ENCODE measurements at places on chromosomes 13 and 19.
A peak's percentile ranks its signal among the peaks of the same experiment; 100 is the strongest.

GRCh38 chr19:5951338-5951861 is 26.5 kb downstream of the RANBP3 start:
- ATAC-seq, result no peak

DNA sequence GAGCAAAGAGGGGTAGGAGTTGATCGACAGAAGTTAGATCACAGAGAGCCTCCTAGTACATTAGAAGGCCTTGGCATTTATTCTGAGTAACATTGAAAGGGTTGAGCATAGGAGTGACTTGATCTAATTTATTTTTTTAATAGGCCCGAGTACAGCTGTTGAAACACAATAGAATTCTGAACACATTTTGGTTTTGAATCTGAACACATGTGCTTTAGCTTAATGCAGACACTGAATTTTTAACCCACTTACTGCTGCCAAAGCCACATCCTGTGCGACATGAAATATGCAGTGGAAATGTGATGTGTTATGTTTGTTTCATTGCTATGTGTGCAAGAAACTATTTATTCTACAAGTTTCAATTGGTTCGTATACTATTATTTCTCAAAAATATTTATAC is 1505.9 kb downstream of the PCDH9 start:
- no peak for ATAC-seq

DNA sequence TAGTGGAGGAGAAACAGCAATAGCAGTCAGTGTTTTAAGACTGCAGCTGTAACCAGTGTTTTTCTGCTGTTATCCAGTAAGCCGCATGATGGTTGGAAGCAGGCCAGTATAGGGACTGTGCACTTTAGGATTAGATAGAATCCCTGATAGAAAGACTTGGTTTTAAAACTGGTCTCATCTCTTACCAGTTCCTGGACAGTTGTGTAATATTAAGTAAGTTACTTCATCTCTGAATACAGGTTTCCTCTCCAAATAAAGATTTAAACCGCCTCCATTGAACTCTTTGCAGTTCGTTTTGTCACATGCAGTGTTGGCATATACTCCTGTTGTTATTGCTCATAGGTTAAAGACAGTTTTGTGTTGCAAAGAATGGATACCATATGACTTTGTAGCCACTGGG is 25.6 kb downstream of the URI1 start:
- peak; percentile 67 for ATAC-seq

GRCh38 chr13:45975337-45975736 is 77.2 kb downstream of the ZC3H13 start:
- no peak for ATAC-seq

DNA sequence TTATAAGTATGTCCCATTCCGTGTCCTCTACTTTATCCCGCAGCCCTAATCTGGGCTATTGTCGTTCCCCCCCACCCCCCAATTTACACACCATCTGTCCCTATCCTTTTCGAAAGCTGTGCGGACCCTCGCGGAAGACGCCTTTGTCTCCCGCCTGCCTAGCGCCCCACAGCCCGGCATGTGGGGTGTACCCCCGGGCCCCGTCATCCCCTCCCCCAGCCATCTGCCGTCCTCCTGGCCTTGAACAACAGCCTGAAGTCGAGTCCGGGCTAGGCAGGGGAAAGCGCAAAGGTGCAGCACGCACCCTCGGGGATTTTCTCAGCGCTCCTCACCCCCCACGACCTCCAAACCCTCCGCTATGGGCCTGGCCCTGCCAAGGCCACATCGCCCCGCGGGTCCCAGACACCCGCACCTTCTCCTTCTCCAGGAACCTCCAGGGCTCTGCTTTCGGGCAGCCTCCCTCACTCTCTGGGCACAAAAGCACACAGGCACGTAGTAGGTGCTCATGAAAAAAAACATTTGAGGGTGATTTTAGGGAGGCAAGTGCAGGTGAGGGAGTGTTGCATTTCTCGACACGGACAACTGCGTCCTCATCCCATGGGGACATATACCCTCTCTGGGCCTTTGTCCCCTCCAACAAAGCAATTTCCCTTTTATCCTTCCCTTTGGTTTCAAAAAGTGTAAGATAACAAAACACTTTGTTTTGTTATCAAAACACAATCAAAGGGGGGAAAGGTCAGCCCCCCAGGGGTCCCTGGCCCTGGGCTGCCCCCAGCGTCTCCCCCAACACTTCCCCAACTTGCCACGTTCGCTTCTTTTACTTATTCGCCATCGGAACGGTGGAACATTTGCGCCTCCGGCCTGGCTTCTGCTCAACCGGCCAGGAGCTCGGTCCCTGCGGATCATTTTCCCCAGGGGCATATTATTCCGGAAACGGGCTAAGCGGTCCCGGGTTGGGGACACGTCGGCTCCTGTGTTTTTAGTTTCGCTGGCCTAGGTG is 16.4 kb downstream of the CCDC124 start:
- ATAC-seq, result no peak

DNA sequence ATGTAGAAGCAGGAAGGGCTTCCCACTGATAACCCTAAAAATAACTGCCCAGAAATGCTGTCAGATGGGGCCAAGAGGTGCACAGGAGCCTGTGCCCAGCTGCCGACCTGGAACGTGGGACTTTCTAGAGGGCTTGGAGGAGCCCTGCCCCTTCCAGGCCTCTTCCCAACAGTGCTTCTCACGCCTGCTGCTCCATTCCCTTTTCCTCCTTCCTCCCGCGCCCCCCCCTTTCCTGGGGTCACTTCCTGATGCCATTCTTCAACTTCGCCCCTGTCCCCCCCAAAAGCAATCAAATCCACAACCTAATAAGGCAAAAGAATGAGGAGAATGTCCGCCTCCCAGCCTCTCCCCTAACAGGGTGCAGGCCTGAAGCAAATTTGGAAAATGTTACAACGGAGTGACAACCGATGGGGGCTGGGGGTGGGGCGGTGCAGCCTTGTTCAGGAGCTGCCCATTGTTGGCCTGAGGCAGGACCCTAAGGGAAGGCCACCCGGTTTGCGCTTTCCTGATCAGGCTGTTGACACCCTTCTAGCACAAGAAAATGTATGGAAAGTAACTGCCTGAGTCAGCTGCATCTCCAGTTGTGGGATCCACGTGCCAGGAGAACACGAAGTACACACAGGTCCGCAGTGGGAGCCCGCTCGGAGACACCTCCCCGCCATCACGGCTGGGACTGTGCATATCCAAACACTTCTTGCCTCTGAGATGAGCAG is 18.7 kb downstream of the ACTN4 start:
- no peak for ATAC-seq

DNA sequence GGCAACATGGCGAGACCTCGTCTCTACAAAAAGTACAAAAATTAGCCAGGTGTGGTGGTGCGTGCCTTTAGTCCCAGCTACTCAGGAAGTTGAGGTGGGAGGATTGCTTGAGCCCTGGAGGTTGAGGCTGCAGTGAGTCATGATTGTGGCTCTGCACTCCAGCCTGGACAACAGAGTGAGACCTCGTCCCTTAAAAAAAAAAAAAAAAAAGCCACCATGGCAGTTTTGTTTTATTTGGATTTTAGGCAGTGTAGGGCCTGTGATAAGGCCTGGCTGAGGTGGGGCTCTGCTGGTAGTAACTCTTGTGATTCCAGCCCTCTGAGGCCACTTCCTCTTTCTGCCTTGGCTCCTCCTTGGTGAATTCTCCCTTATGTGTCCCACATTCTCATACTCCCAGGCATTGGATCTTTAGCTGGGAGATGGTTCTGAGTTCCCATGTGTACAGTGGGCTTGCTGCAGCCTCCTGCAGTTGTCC is 39.2 kb downstream of the GATAD2A start:
- peak; percentile 43 for ATAC-seq

DNA sequence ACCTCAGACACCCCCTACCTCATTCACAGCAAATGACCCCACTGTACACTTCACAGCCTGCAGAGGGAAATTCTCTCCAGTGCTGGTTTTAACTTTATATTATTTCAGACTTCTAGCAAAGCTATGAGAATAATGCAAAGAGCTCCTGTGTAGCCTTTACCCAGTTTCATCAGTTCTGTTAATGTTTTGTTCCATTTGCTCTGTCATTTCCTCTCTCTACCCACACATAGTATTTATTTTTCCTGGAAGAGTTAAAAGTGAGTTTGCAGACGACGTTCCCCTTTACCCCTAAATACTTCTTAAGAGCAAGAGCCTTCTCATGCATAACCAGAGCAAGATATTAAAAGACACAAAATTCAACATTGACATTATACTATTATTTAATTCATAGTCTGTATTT is 49.9 kb upstream of the ADGRE1 start:
- no peak for ATAC-seq

GRCh38 chr19:5907241-5907640 is 2.6 kb downstream of the VMAC start:
- ATAC-seq, result no peak

Measured in esophagus mucosa (tissue), 1 donor.